ENCODE measurements at places on chromosomes 6 and 20. TPM values are rescaled to one million over a fixed set of nuclear protein-coding genes. Genes with fewer than 3 reads are reported as not detected.

The HLA-DOB gene
- 0.22 TPM for total RNA-seq

The TMC2 gene
- total RNA-seq: not detected

GRCh38 chr6:42449917-42450476 is 1.7 kb downstream of the TRERF1 start:
- DNase-seq: no peak

- DNase-seq: no peak
These were observed 93.0 kb upstream of the ELOVL5 start for GRCh38 chr6:53441761-53442160.

DNA sequence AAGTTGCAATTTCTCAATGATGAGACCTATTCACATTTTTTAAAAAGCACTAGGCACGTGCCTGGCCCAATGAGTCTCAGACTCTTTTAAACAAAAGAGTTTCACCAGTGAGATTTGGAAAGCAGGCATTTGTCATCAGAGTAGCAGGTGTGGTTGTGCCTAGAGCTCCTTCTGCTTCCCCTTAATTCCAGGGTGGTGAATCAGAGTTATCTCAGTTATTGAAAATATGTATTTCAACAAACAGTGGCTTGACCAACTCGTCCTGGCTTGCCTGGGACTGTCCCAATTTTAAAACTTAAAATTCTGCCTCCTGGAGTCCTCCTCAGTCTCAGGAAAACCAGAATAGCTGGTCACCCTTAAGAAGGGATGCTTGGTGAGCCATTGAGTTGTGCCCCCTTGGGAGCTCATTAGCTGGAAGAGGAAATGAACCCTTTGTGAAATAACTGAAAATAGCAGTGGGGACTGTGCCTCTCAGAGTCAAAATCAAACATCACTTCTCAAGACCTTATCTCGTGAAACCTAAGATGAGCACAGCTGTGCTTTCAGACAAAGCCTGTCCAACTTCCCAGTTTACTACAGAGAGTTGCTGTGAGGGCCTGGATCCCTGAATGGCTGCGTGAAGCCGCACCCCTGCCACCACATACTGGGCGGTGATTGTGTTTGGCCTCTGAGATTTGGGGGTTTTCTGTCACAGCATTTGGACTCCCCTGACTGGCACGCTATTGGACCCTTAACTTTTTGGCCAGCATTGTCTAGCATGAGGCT is 116.3 kb downstream of the ANKRD60 start:
- DNase-seq: no peak

The SYTL3 gene
- 0.87 TPM for total RNA-seq

The BANF2 gene
- not detected for total RNA-seq

DNA sequence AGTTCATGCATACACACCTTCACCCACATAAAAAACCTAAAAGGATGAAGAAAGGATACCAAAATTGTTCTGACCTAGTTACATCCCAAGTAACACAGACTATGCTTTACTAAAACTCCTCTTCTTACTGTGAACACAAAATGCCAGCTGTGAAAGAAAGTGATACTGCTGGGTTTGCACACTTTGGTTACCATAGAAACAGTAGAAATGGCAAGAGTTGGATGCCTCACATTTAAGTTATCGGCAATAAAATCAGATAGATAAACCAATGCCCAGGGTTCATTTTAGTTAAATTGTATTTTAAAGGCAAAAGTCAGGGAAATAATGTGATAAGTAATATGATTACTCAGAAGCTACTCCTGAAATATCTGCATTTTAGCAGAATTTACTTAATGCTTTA is 161.9 kb downstream of the CDK19 start:
- no peak for DNase-seq

GRCh38 chr6:134003542-134003951 is 48.9 kb downstream of the SLC2A12 start:
- DNase-seq: peak; percentile 51

GRCh38 chr6:106540432-106540831 is 88.9 kb downstream of the RTN4IP1 start:
- DNase-seq: no peak

DNA sequence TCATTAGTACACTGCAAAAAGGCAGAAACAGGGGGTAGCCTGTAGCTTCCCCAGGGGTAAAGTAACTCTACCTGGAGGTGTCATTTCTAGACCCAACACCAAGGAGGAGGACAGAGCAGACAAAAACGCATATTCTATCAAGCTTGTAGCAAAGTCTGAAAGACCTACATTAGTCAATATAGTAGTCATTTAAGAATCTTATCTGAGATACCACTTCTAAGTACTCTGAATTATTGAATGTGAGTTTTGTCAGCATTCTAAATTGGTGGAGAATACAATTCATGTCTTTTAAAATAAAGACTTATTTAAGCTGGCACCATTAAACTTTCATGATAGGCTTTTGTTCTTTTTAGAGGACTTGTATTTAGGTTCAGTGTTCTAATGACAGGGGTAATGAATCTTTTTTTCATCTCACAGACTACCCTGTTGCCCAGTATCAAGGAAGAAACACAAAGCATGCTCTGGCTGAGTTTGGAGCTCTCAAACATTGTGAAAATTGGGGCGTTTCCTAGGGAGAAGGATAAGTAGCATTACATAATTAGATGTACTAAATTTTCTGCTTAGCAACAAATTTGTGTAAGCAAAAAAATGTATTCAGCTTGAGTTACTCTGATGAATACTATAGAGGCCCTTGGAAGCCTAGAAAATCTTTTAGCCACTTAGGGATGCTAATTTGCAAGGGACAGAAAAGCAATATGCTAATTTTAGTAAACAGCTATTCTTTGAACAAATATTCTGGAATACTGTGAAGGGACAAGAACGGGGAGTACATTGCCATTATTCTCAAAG is 255.4 kb upstream of the HSF2 start:
- DNase-seq: no peak

The CDSN gene
- total RNA-seq: not detected

- no peak for DNase-seq
These were observed 404.4 kb downstream of the BMP2 start for GRCh38 chr20:7171911-7172310.

GRCh38 chr20:25081065-25081729 is 744 bp downstream of the VSX1 start:
- DNase-seq: no peak

DNA sequence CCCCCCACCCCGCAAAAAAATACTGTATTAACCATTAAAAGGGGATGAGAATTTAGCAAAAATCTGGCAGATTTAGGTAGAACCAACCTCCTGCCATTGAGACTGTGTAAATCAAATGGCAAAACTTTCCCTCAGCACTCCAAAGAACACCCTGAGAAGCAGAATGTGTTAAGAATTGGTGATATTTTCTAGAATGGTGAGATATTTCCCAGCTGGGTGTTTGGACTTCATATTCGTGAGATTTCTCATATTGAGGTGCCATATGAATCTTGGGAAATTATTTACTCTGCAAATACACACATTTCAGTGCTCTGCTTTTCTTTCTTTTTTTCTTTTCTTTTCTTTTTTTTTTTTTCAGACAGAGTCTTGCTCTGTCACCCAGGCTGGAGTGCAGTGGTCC is 66.3 kb upstream of the FOXO3 start:
- DNase-seq: no peak
